ENCODE measurements at places on chromosomes 7 and 10.

- DNase-seq = no peak
These were observed 13.4 kb downstream of the MMRN2 start for GRCh38 chr10:86944031-86944419.

DNA sequence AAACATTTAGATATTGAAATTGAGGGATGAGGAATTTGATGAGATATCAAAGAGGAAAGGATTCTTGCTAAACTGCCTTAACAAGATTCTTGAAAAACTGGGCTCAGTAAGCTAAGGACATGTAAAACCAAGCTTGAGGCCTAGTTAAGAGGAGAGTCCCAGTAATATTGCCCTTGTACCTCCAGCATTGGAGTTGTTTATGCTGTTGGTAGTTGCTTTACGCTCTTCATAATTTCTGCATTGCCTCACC is 156.1 kb upstream of the TRIM24 start:
- no peak for DNase-seq

DNA sequence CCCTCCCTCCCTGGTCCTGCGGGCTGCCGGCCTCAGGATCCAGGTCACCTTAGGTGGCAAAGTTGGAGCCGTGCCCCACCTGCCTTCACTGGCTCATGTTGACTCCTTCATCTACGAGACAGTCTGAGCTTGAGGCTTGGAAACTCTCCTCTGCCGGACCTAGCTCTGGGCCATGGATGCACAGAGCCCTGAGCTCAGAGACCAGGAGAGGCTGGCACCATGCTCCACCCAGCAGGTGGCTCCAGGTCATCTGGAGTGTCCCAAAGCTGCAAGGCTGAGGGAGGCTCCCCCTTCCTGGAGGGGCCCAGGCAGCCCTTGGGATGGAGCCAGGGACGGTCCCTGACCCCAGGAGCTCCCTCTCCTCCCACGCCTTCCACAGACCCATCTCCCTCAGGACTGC is 81.3 kb downstream of the PDGFA start:
- DNase-seq = no peak

- DNase-seq = no peak
These were observed 2.0 kb upstream of the DNAJC12 start for GRCh38 chr10:67839951-67840350.
